Coronary artery (tissue), 2 donors: ENCODE measurements at places on chromosomes 6 and 20.

- no peak for DNase-seq
Observed at GRCh38 chr20:58162986-58163385, 65.5 kb downstream of the ANKRD60 start.

DNA sequence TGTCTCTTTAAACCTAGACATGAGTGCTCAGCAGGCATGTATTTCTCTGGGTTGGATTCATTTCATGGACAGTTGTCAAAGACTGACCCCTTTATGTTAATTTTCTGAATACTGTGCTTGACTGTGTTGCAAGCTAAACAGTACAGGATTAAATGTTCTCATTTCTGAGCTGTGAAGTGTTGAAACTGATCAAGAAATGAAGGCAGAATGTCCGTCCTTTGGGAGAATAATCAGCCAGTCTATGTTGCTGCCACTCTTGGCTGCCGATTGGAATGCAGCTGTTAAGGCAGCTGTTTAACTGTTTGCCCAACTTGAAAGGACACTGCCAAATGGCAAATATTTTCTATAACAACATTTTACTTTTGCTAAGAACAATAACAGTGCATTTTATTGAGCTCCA, 87.3 kb downstream of the CEP57L1 start:
- no peak for DNase-seq

- DNase-seq = no peak
Observed at GRCh38 chr20:14989535-14990290, 652.3 kb upstream of the FLRT3 start.

DNA sequence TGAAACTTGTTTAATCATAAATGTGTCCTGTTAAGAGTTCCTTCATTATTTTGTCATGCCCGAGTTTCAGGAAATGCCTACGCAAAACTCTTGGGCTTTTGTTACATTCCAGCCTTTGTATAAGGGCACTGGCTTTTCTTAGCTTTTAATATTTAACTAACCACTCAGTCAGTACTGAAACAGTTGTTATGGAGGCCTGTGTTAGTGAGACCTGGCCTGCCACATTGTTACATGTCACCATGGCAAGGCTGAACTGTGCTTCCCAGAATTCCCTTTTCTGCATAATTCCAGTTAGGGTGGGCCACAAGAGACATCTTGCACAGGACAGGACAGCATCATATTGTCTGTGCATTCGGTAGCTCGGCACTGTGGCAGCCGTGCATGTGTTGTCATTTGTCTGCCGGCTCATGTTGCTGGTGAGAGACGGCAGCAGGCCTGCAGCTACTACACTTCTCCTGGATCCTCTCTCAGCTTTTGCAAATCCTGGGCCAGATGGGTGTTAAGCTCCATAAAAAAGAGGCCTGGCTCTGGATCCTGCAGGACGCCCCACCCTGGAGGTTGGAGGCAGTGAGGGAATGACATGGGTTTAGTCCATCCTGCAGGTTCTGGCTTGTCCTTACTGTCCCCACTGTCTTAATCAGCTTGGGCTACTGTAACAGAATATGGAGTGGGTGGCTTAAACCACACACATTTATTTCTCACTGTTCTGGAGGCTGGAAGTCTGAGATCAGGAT, 128.8 kb upstream of the DTNBP1 start:
- no peak for DNase-seq
